ENCODE measurements at places on chromosomes 11 and 22.

DNA sequence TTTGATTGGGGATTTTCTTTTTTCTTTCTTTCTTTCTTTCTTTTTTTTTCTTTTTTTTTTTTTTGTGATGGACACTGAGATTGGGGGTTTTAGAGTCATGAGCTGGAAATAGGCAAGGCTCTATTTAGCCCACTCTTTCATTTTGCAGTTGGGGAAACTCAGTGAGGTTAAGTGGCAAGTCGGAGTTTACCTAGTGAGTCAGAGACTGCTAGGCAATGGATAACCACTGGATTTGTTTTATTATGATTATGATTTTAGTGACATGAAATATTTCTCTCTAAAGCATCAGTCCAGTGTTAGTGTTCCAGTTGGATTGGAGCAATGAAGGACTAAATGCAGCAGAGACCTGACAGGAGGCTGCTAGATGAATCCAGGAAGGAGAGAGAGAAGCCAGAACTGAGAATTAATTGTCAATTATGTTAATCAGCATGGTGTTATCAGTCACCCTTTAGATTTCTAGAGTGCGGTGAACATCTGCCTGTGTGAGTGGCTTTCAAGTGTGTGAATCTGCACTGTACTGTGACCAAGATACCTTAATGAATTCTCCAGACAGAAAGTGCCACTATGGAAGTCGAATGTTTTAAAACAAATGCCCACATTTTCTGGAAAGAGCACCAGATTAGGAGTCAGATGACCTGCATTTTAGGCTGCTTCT lies 10.9 kb downstream of the BMAL1 start:
- no peak for DNase-seq

DNA sequence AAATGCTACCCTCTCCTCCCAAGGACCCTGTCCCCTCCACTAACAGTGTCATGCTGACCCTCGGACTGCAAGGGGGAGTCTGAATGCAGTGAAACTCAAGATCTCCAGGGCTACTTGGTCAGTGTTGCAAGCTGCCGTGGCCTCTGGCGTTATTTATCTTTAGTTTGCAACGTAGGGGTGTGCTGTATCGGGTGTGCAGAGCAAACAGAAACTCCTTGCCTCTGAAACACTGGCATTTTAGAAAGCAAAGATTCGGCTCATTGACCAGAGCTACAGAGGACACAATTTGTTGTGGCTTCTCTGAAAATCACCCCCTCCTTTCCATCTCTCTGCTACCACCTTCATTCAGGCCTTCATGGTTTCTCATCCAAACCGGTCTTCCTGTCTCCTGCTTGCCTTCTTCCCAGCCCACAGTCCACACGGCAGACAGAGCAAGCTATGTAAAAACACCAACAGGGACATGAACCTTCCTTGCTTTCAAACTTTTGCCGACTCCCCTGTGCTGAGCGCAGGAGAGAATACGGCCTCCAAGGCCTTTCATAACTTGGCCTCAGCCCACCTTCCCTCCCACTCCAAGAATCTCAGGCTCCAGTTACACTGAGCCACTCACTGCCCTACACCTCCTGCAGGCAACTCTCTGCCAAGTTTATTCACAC lies 14.9 kb downstream of the FZD4 start:
- no peak for DNase-seq

DNA sequence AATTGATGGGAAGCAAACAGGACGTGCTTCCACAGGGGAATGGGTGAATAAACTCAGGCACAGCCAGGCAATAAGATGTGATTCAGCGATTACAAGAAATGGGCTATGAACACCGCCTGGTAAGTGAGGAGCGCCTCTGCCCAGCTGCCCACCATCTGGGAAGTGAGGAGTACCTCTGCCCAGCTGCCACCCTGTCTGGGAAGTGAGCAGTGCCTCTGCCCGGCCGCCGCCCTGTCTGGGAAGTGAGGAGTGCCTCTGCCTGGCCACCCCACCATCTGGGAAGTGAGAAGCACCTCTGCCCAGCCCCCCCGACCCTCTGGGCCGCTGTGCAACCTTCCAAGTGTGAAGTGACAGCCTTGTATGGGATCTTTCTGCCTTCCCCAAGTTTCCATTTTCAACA lies 73.2 kb upstream of the PRR5 start:
- DNase-seq, result no peak

DNA sequence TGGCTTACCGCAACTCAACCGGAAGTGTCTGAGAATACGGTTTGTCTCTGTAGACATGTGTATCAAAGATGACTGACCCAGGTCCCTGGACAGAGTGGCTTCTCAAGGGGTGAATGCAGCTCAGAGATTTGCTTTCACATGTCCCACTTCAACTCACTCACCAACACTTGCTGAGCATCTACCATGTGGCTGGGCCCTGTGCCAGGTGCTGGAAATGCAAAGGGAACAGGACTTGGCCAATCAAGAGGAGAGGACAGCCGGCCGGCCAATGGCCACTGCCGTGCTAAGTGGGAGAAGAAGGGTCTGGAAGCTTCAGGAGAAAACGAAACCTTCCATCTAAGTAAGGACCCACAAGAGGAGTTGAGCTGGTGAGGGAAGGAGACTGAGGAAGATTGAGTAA lies 151.3 kb downstream of the CEP164 start:
- no peak for DNase-seq

- no peak for DNase-seq
These were observed 106.7 kb upstream of the ASPHD2 start for GRCh38 chr22:26322179-26322905.

DNA sequence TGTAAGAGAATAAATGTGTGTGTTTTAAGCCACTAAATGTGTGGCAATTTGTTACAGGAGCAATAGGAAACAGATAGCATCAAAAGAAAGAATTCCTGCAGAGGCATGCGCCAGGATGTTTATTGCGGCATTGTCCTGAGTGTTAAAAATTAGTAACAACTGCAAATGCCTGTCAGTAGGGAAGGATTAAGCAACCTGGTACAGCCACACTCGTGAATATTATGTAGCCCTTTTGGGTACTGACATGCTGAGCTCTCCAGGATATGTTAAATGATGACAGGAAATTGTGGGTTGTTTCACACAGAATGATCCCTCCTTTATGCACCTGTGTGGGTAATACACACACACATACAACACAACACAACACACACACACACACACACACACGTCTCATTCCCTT lies 69.7 kb upstream of the MYOD1 start:
- DNase-seq, result no peak

GRCh38 chr11:2521081-2521732 lies 76.4 kb downstream of the KCNQ1 start:
- DNase-seq, result no peak

Data from naive thymus-derived CD4-positive, alpha-beta T cell (primary cell).